ENCODE measurements at places on chromosomes 5 and 9.

- DNase-seq, result no peak
These were observed 64.8 kb downstream of the ATP10B start for GRCh38 chr5:160787240-160787639.

DNA sequence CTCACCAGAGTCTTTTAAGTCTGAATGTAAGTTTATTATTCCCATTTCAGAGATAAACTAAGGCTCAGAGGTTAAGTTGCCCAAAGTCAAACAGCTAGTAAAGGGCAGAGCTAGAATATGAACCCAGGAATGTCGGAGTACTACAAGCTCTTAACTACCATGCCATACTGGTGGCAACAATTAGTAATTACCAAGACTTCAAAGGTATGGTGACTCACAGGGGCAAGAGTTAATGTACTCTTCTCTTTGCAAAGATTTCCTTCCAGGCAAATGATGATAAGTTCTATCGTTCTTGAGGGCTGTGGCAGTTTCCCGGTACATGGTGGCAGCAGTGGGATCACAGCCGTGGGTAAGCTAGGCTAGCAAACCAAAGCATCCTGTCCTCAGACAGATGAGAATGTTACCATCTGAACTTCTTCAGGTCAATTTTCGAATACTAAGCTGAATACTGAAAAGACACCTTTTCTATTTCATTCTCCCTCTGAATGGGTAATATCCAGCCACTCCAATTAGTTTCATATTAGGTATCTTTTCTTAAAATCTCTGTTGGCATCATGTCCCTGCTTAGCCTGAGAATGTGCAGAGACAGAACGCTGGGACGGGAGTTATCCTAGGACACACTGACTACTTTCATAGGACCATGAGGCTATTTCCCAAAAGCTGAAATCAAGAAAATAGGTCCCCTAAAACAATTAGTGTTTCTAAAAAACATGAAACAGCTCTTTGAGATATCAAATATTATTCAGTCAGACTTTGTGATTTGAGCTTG lies 117.0 kb upstream of the NR5A1 start:
- DNase-seq, result no peak

GRCh38 chr5:132063090-132063911 lies 2.8 kb downstream of the IL3 start:
- peak; percentile 68 for DNase-seq

DNA sequence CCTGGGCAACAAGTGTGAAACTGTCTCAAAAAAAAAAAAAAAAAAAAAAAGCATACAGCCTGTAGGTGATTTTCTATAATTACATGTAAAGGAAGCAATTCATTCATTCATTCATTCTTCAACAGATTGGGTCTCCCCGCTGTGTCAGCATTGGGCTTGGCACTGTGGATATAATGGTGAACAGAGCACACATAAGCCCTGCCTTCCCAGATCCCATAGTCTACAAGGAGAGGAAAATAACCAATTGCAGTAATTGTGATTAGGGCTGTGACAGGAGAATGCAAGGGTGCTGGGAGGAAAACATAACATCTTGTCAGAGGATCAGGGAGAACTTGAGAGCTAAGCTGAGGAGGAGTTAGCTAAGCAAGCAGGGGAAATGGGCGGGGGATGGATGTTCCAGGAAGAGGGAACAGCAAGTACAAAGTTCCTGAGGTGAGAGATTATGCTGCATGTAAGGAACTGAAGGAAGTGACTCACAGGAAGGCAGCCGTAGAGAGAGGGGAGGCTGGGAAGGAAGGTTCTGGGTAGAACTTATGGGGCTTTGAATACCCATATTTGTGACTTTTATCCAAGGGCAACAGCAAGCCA lies 24.0 kb upstream of the KLF9 start:
- no peak for DNase-seq

DNA sequence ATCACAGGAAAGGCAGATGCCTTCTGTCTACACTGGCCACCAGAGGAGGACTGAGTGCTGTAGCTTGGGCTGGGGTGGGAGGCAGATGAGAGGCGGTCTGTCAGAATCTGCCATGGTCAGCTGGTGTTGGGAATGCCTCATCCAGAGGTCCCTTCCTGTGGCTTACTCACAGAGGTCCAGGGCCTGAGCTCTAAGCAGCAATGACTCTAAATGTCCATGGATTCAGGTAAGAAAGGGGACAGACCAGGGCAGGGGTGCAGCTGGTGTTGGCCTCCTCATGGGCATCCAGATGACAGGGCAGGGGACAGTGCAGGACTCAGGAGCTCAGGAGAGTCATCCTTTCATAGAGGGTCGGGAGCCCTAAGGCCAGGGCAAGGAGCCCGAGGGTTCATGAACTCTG lies 165.0 kb downstream of the ICE1 start:
- DNase-seq, result no peak

GRCh38 chr5:178196986-178197385 lies 7.3 kb upstream of the HNRNPAB start:
- DNase-seq, result no peak

DNA sequence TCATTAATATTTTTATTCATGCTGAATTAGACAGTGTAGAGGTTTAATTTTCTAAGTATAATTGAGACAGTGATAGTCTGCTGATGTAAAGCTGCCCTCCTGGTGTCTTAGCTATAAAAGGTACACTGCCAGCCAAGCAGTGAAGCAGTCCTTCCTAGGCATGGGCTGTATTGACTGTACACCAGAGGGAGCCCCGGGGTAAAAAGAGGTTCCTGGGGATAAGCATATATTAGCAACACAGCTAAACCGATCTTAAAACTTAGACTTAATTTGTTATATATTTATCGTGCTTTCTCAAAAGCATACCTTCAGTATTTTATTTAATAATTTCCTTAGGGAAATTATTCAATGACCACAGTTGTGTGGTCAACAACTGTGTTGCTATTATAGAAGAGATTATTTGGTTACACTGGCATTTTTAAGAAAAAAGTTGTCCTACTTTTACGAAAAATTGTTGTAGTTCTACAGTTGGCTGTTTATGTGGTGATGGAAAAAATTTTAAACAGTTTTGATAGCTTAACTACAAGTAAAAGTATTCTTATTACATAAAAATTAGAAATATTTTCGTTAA lies 68.8 kb downstream of the ELL2 start:
- no peak for DNase-seq

DNA sequence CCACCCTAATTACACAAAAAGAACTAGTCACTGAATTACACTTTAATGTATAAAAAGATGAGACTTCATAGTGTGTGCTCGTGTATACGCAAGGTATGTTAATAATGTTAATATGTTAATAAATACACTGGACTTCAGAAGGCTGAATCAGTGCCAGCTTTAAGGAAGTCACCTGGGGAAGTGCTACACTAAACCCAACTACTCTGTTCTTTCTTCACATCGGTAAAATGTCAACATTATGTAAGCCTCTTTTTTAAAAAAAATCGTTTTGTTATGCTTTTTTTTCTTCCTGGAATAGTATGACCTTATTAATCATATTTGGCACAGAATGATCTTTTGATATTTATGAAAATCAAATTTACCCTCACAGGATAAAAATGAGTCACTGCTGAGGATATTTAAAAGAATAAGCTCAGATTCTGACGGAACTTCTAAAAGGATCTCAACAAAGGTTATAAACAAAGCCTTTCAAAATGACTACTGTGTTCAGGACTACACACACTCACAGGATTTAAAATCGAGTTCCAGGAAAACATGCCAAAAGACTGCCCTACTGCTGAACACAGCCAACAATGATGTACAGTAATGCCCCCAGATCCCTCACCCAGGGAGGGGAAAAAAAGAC lies 75.9 kb downstream of the AUH start:
- DNase-seq, result no peak

DNA sequence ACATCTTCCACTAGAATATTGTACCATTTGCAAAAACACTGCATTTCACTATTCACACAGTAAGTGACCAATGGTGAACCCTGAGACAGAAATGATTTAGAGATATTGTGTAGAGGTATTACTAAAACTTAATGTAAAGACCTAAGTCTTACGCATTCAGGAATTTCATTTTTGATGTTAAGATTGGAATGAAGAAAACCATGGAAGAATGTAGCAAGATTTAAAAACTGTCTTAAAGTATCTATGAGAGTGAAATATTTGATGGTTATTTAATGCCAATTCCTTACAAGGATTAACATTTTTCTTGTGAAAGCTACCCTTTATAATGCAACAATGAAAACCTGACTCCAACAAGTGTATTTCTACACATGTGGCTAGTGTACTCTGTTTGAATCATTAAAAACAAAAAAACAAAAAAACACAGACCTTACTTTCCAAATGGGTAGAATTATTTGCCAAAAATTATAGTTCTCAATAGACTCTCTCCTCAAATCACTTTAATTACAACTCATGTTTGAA lies 172.0 kb downstream of the NNT start:
- no peak for DNase-seq

- DNase-seq, result no peak
These were observed 124.8 kb downstream of the TRPM6 start for GRCh38 chr9:74762950-74763349.

- no peak for DNase-seq
These were observed 585.3 kb upstream of the CCNG1 start for GRCh38 chr5:162852134-162852533.

DNA sequence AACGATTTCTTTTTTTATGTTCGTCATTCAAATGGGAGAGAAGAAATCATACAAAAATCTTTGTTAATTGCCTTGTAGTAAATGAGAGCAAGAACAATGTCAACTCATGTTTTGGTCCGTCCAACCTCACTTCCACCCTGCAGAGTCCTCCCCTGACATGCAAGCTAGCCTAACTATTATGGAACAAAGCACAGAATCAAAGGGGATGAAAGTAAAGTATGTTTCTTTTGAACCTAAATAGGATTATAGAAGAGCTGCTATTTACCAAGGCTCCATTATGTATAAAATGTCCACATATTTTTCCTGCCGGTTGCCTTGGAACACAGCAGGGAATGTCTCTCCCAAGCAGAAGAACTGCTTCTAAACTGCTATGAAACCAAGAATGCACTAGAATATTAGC lies 161.1 kb downstream of the MRPS30 start:
- no peak for DNase-seq

DNA sequence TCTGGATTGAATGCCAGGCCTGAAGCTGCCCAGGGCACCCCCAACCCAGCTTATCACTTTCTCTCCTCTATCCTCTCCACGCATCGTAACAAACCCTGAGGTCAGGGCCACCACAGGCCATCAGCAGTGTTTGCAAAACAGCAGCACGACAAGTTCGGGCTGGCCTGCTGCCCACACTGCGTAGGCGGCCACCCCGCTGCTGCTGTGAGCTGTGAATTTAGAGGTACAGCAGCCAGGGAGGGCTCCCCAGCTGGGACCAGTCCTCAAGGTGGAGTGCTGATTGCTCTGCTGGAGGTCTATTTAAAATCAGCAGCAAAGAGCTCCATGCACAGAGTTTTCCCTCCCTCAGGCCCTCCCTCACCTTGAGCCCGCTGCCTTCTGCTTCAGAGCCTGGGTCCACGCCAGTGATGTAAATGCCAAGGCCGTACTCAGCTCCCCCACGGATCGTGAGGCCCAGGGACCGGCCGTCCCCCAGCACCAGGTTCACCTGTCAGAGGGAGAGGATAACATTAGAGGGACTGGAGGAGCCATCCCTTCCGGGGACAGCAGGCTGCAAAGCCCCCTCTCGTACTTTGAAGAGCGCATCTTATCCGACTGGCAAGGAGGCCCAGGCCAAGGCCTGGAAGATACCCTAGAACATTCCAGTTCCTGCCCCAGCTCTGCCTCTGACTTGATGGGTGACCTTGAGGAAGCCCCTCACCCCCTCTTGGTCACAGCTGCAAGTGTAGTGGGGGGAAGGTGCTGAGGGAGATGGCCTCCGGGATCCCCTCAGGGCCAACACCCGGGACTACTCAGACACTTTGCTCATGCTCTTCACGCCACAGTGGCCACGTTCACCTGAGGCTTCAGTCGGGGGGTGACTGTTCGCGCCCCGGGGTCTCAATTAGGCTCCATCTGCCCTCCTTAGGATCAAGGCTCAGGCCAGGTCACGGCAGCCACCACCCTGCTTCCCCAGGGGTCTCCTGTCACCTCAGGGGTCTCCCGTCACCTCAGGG lies 39.1 kb downstream of the WHRN start:
- peak; percentile 16 for DNase-seq

- no peak for DNase-seq
These were observed 120.5 kb downstream of the GADD45G start for GRCh38 chr9:89725271-89725670.

- DNase-seq, result no peak
These were observed 152.9 kb upstream of the MAP1B start for GRCh38 chr5:71954329-71954728.

DNA sequence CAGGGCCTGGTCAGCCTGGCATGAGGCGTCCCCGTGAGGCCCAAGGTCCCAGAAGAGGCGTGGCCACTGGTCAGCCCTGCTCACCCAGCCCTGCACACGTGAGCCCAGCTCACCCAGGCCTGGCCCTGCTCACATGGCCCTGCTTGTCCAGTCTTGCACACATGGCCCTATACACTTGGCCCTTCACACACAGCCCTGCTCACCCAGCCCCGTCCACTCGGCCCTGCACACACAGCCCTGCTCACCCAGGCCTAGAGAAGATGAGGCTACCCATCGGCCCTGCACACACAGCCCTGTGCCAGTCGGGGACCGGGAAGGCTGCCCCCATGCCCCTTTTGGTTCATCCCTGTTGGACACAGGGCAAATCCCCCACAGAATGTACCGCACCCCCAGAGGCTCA lies 28.4 kb downstream of the ZDHHC11B start:
- peak; percentile 31 for DNase-seq

DNA sequence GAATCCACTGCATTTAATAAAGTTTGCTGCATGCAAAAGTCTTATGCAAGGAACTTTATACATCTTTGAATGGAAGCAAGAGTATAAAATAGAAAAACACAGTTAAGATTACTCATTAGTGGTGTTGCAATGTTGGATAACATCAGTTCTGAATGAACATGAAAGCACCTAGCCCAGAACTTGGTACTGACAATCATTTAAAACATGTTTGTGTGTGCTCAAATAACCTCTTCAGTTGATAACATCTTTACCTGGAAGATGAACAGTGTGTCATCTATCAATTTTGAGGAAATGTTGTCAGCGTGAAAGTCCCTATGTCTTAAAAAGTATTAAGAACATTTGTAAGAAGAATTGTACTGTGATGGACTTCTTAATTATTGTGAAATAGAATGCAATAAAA lies 370.4 kb upstream of the GRAMD2B start:
- DNase-seq, result no peak

DNA sequence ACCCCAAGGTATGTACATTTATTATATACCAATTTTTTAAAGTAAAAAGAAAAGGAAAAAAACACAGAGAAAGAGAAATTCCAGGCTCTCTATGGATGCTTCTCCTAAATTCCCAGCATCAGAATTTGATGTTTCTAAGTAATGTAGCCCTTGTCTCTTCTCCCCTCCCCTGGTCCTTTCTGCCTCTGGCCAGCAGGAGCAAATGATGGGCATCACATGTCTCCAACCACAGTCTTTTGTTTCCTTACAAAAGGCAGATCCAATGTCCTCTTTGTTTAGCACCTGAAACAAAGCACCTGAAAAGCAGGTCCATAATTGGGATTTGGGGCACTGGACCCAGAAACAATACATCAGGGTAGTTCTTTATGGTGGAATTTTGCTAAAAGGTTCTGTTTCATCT lies 50.4 kb upstream of the APC start:
- DNase-seq, result no peak

- DNase-seq, result no peak
These were observed 55.8 kb downstream of the SLC22A5 start for GRCh38 chr5:132425009-132425937.

GRCh38 chr9:34599546-34599945 lies 10.0 kb upstream of the CNTFR start:
- no peak for DNase-seq

GRCh38 chr9:16112116-16112515 lies 559.3 kb downstream of the CCDC171 start:
- no peak for DNase-seq

Data from femur (tissue), 1 donor.